Karpas-422 (cell line): ENCODE measurements at places on chromosomes 2 and 18. TPM values are rescaled to one million over a fixed set of nuclear protein-coding genes. Genes with fewer than 3 reads are reported as not detected.

The CHRNG gene
- not detected in 2 replicates for total RNA-seq

DNA sequence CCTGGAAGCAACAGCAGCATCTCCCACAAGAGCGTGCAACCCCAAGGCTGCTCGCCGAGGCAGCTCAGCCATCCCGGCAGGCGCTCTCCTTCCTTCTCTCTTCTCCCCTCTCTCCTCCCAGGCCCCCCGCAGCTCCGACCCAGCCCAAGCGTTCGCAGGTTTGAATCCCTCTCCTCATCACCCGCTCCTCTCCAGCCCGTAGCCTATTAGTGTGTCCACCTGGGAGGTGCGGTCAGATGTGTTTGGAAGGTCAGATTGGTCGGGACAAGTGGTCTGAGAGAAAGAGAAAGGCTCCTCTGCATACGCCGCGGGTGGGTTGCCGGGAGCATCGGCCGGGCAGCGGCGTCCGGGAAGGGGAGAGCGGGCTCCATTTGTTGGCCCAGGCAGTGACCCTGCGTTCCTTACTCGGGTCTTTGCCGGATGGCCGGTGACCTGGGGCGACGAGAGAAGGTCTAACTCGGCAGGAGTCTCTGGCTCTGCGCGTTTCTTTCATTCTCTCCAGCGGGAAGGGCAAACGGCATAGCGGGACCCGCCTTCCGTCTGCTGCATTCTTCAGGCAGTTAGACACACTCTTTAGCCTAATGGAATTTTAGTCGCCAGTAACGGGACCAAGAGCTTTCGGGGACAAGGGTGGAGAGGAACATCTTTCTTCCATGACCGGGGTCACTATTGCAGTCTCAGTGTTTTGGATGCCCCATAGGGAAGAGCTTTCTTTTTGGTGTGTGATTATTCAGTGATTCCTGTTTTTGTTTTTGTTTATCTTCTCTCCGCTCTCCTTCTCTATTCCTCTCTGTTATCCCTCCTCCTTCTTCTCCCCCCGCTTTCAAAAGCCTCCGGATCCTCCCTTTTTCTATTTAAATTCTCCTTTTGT is 1.1 kb upstream of the TMEFF2 start:
- H3K27me3 ChIP-seq, result no peaks in the 10 kb centered on the region
- no peaks in the 10 kb centered on the region for H3K4me1 ChIP-seq
- H3K4me3 ChIP-seq, result no peak overlapping the region
- no peak for DNase-seq
- no peaks in the 10 kb centered on the region for H3K36me3 ChIP-seq
- no peak overlapping the region for H3K27ac ChIP-seq

DNA sequence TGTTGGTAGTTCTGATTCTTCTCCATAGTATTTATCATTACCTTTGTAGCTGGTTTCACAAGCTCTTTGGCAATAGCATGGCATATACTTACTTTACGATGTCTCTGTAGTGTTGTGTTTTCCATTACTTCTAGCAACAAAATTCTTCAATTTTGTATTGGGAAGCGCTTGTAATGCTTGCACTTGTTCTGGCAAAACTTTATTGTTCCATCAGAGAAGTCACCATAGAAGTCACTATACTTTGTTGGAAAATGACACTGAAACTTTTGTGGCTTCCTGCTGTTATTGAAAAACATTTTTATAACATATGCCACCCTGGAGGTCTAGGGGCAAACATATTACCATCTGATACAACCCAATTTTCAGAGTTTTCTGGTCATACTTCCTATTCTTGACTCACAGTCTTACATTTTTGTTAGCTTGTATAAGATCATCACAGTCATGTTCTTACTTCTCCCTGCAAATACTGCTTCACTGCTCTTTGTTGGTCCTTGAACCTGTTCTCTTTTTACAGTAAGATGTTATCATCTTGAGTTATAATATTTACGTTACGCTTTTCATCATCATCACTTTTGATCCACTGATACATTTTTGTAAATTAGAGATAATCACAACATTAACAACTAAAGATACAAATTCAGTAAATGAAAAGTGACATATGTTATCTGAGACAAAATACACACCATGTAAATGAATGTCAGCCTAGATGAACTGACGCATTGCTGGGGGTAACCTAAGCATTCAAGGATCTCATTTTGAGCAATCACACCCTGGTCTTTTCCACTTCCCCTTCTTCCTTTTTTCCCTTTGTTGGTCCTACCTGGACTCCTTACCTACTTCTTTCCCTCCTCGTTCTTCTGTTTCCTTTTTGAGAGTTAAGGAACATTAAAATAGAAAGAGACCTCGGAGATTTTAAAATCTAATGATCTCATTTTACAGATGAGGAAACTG is 33.3 kb upstream of the CXCR4 start:
- H3K4me3 ChIP-seq, result no peak overlapping the region
- H3K27me3 ChIP-seq, result no peaks in the 10 kb centered on the region
- H3K4me1 ChIP-seq, result no peaks in the 10 kb centered on the region
- DNase-seq, result no peak
- no peaks in the 10 kb centered on the region for H3K36me3 ChIP-seq

- peaks cover 13% of the 10 kb centered on the region for H3K4me1 ChIP-seq
- no peaks in the 10 kb centered on the region for H3K36me3 ChIP-seq
- no peaks in the 10 kb centered on the region for H3K27me3 ChIP-seq
- H3K27ac ChIP-seq, result no peak overlapping the region
- no peak overlapping the region for H3K4me3 ChIP-seq
These were observed 10.2 kb downstream of the LPIN2 start for GRCh38 chr18:3002732-3003131.

DNA sequence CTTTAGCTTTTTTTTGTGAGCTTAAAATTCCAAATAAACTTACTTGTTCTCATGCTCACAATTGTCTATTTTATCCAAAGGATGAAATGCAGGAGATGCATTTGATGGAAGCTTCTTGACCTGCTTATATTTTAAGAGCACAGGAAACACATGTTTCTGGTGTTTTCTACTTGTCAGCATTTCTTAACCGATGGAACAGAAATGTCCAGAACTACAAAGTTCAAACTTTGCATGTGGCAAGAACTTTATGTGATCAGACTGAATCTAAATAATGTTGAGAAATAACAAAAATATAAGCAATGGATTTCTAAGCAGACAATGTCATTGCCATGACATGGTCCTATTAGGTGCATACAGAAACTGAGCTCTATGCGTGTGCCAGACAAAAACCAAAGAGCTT is 9.9 kb upstream of the CTLA4 start:
- no peak for DNase-seq
- no peak overlapping the region for H3K27ac ChIP-seq
- H3K36me3 ChIP-seq, result no peaks in the 10 kb centered on the region
- H3K4me3 ChIP-seq, result no peak overlapping the region
- H3K27me3 ChIP-seq, result no peaks in the 10 kb centered on the region

- H3K27ac ChIP-seq, result no peak overlapping the region
- H3K4me3 ChIP-seq, result no peak overlapping the region
- no peaks in the 10 kb centered on the region; the same call in 1 of the 2 replicates for H3K36me3 ChIP-seq
- peaks cover 3% of the 10 kb centered on the region for H3K4me1 ChIP-seq
- H3K27me3 ChIP-seq, result no peaks in the 10 kb centered on the region
- no peak for DNase-seq
These were observed 568.5 kb downstream of the CMPK2 start for GRCh38 chr2:6297238-6297637.
